Prostate gland (tissue), 2 donors: ENCODE measurements at places on chromosomes 12 and 14. TPM values are rescaled to one million over a fixed set of nuclear protein-coding genes. Genes with fewer than 3 reads are reported as not detected.

DNA sequence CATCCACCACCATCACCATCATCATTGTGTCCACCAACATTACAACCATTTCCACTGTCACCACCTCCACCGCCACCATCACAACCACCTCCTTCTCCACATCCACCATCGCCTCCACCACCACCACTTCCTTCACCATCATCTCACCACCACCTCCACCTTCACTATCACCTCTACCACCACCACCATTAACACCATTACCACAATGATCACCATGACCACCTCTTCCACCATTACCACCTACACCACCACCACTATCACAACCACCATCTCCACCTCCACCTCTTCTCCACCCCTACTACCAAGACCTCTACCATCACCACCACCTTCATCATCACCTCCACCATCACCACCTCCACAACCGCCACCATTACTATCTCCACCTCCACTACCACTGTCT, 16.4 kb downstream of the ISCU start:
- no peaks in the 10 kb centered on the region for H3K27me3 ChIP-seq
- H3K4me1 ChIP-seq, result no peaks in the 10 kb centered on the region
- DNase-seq, result no peak
- no peak overlapping the region for H3K4me3 ChIP-seq

DNA sequence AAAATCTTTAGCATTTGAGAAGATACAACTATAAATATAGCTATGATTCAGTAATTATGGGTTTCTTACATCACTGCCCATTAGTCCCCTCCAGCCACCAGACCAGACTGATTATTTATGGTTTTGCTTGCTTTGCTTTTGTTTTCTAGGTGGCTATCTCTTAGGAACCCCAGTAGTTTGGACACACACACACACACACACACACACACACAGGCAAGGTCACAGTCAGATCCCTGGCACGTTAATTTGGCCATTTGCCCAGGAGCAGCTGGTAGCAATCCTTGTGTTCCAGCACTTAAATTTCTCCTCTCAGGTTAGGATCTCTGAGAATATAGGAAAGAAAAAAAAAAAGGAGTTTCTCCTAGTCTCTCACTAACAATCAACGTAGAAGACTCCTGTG, 90.2 kb upstream of the RESF1 start:
- H3K36me3 ChIP-seq, result no peaks in the 10 kb centered on the region
- no peak overlapping the region for H3K27ac ChIP-seq
- no peaks in the 10 kb centered on the region for H3K27me3 ChIP-seq
- DNase-seq, result no peak

- H3K4me1 ChIP-seq, result peaks cover 13% of the 10 kb centered on the region
- no peaks in the 10 kb centered on the region for H3K27me3 ChIP-seq
- no peak for DNase-seq
- H3K4me3 ChIP-seq, result no peak overlapping the region
- no peak overlapping the region for H3K27ac ChIP-seq
These were observed 5.7 kb downstream of the SHMT2 start for GRCh38 chr12:57235017-57235727.

- DNase-seq, result no peak
- peaks cover 14% of the 10 kb centered on the region for H3K4me1 ChIP-seq
- no peaks in the 10 kb centered on the region for H3K36me3 ChIP-seq
- H3K27ac ChIP-seq, result no peak within 1 kb of the TSS
- peak within 1 kb of the TSS; percentile 22 for H3K4me3 ChIP-seq
- H3K27me3 ChIP-seq, result peaks cover 3% of the 10 kb centered on the region
These were observed at the start of gene MMP17 for GRCh38 chr12:131827961-131828534. MMP17 (plus strand) TSS chr12:131828393; CDS start chr12:131828495, 102 bp downstream.

DNA sequence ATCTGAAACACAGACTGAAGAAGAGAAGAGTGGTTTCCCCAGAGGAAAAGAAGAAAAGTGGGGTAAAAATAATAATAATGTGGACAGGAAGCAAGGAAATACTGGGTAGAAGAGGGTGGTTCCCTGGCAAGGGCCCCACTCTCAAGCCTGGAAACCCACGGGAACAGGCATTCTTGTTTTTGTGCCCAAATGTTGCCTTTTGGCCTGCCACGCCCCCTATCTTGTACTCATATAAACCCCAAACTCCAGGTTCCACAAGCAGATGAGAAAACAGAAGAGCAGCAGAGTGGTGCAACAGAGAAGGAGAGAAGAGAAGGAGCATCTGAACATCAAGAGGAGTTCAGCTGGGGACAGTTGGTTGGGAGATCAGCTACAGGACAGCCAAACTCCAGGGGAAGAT, 51.2 kb downstream of the NDUFA12 start:
- H3K4me1 ChIP-seq, result peaks cover 15% of the 10 kb centered on the region
- no peaks in the 10 kb centered on the region for H3K27me3 ChIP-seq
- no peak for DNase-seq

Gene GPR84
- 0.97 TPM for total RNA-seq

DNA sequence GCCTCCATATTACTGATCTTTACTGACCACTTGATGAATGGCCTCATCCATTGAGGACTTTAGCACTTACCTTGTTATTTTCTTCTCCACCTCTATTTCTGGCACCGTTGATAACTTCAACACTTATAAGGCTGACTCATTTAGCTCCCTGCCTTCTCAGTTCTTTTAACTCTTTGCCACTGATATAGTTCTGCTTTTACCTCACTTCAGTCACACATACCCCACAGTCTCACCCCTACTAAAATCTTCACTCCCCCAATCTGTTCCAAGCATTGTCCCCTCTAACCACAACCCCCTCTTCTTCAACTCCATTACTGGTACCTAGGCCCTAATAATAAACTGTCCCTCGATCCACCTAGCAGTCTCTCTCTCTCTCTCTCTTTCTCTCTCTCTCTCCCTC, 141.0 kb downstream of the PAH start:
- H3K36me3 ChIP-seq, result no peaks in the 10 kb centered on the region
- no peaks in the 10 kb centered on the region for H3K27me3 ChIP-seq

GRCh38 chr12:22059976-22060647, 14.1 kb downstream of the CMAS start:
- H3K4me1 ChIP-seq, result no peaks in the 10 kb centered on the region
- no peaks in the 10 kb centered on the region for H3K36me3 ChIP-seq
- H3K4me3 ChIP-seq, result no peak overlapping the region
- no peak overlapping the region for H3K27ac ChIP-seq
- DNase-seq, result no peak

GRCh38 chr12:98262902-98263301, 252.5 kb upstream of the TMPO start:
- H3K4me1 ChIP-seq, result no peaks in the 10 kb centered on the region
- DNase-seq, result no peak
- no peaks in the 10 kb centered on the region for H3K27me3 ChIP-seq
- no peak overlapping the region for H3K27ac ChIP-seq

Gene FOXN4
- 0.27 TPM for total RNA-seq
